ENCODE measurements at places on chromosomes 3 and 15. TPM values are rescaled to one million over a fixed set of nuclear protein-coding genes. Genes with fewer than 3 reads are reported as not detected.

Gene ASB14
- not detected for total RNA-seq

Gene AADAC
- not detected for total RNA-seq

Gene STT3B
- total RNA-seq: 111 TPM

Gene COL6A5
- not detected for total RNA-seq

Gene IREB2
- 84.3 TPM for total RNA-seq

Gene LARP6
- not detected for total RNA-seq

Gene AP4E1
- 6.3 TPM for total RNA-seq

Gene AHSG
- total RNA-seq: not detected

Gene MRPL46
- total RNA-seq: 10.2 TPM

Gene TNFSF10
- 9.2 TPM for total RNA-seq

Gene PDCD6IP
- 109 TPM for total RNA-seq

Gene LMCD1
- total RNA-seq: 0.55 TPM

Gene PLD1
- 1.0 TPM for total RNA-seq

Gene TBCCD1
- total RNA-seq: 8.1 TPM

Gene CORO2B
- not detected for total RNA-seq

Gene ITIH3
- not detected for total RNA-seq

Gene MASP1
- not detected for total RNA-seq

Gene ARGFX
- total RNA-seq: not detected

Gene CCRL2
- 4.3 TPM for total RNA-seq

Gene PLA1A
- not detected for total RNA-seq

Gene KBTBD8
- total RNA-seq: 7.1 TPM

Gene TMEM158
- total RNA-seq: not detected

Gene VEPH1
- total RNA-seq: not detected

Gene CTXN2
- total RNA-seq: not detected

Gene SLC6A6
- 31.2 TPM for total RNA-seq

Gene AGBL1
- not detected for total RNA-seq

Gene AMT
- total RNA-seq: 12.7 TPM

Gene UCN2
- not detected for total RNA-seq

Gene ALDH1A3
- not detected for total RNA-seq

Gene LEKR1
- 1.0 TPM for total RNA-seq

Gene TGM4
- total RNA-seq: not detected

Gene REC114
- total RNA-seq: not detected

Gene SEC62
- total RNA-seq: 117 TPM

Gene PTH1R
- not detected for total RNA-seq

Gene SNX1
- total RNA-seq: 57.0 TPM

Gene RBMS3
- 1.6 TPM for total RNA-seq

Gene SERINC4
- not detected for total RNA-seq

Gene INSYN1
- total RNA-seq: not detected

Gene FBXO40
- total RNA-seq: not detected

Gene SLC27A2
- 0.31 TPM for total RNA-seq

Gene GOLGA8S
- total RNA-seq: 0.14 TPM

Data from CD4-positive, alpha-beta T cell (primary cell).